ENCODE measurements at places on chromosomes 1 and 21.
A peak's percentile ranks its signal among the peaks of the same experiment; 100 is the strongest.

DNA sequence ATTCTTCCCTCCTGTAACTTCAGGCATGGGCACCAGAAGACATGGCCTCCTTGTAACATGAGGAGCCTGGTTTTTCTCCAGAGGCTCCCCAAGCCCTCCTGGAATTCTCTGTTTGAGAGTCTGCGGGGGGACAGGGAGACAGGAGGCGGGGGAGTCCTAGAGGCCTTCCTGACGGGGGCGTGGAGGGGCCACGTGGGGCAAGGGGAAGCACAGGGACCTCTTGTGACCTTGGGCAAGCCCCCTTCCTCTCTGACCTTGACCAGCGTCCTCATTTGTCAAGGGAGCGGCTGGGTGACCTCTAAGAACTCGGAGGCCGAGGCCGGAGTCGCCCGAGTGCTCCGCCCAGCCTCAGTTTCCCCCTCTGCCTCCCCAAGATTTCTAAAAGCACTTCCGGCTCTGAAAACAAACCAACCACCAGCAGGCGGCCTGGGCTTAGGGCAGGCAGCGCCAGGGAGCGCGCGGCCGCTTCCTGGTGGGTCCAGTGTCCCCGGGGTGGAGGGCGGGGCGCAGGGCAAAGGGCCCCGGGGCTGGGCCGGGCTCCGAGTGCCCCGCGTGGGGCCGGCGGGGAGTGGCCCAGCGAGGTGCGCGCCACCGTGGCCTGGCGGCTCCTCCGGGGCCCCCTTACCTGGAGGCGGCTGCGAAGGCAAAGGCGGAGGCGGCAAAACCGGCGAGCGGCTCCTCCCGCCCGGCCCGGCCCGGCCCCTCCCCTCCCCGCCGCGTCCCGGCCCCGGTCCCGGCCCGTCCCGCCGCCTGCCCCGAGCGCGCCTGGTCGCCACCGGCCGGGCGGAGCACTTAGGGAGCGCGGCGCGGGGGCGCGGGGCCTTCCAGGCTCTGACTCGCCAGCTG is at the start of gene TMCO4:
TMCO4 (minus strand) TSS at position 687 of the 846 bp plus-strand sequence. CDS start 19,158 bp downstream, outside the sequence.
- DNase-seq, result peak; percentile 29

- peak; percentile 86 for DNase-seq
Measured at GRCh38 chr1:216528816-216529215, 105.6 kb upstream of the USH2A start.

- no peak for DNase-seq
Measured at GRCh38 chr1:203264052-203264501, 34.6 kb upstream of the CHIT1 start.

DNA sequence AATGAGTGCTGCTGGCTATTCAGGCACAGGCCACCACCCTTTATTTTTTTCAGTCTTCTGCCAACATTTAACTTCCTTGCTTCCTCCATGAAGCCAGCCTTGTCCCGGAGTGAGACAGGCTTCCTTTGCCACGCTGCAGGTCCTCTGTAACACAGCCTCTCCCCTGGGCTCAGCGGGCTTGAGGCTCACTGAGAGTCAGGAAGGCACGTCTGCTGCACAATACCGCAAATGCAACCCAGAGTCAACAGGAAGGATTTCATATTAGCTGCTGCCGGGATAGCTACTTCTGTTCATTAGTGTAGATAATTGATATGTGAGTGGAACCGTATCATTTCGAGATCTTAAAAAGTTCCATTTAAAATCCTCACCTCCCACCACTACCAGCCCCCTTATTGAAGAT is 22.5 kb downstream of the MYOG start:
- no peak for DNase-seq

DNA sequence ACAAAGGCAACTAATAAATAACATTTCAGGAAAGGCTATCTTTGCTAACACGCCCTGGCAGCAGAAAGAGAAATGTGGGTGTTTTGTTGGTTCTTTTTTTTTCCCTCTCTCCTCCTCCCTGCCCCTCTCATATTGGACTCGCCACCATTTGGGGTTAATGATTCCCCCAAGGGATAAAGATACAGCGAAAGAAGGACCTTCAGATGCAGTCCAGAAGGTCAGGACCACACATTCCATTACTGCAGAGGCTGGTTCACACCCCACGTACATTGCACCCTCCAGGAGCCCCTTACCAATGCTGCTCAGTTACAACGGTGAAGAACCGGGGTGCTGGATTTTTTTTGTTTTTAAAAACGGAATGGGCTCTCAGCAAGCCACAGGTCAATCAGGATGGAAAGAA is 156.9 kb upstream of the TIAM1 start:
- DNase-seq, result no peak

GRCh38 chr1:14100444-14100843 is 400.5 kb downstream of the PRDM2 start:
- no peak for DNase-seq

DNA sequence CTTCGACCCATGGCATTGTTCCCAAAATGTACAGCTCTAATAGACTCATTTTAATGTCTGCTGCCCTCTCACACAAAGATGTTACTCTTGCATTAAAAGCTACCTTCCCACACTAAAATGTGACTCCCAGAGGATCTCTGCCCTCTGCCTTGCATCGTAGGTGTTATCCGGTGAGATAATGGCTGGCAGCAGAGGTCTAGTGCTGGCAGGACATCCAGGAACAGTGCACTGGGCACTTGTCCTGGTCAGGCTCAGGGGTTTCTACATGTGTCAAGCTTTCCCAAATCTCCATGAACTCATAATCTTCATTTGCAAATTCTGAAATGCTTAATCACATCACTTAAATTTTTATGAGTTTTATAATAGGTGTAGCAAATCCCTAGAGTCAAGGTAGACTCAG is 310.6 kb downstream of the LRRIQ3 start:
- no peak for DNase-seq

DNA sequence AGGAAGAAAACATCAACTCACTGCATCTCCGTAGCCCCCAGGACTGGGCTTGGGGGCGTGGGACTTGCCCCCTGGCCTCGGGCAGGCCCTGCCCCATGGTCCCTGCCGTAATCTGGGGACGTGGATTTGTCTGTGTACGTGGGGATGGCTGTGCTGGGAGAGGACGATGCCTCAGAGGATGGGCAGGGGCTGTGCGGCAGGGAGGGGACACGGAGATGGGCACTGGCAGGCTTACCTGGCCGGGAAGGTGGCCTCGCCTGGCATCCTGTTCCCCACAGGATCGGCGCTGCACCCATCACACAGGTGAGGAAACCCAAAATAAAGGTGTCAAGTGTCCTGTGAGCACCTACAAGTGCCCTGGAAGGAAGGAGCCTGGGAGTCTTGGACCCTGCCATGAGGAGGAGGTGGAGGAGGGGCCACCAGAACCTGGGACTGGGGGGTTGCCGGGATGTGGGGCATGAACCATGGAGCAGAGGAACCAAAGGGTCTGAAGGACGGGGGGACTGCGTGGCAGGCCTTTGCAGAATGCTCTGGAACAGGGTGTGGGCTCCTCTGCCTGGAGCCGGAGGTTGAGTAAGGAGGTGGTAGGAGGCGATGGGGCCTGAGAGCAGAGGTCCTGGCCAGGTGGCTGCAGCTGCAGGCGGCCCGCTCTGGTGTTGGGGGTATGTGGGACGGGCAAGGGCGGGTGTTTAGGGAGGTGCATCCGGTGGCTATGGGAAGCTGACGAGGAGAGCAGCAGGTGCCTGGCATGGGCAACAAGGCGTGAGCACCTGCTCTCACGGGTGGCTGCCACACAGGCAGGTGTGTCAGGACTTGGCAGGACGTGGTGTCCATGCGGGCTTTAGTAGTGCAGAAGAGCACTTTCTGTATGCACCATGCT is 27.8 kb upstream of the LRRC3 start:
- peak; percentile 80 for DNase-seq

- no peak for DNase-seq
Measured at GRCh38 chr21:38970765-38971164, 165.0 kb downstream of the ETS2 start.

GRCh38 chr21:46585191-46585953 is 19.5 kb downstream of the S100B start:
- no peak for DNase-seq

DNA sequence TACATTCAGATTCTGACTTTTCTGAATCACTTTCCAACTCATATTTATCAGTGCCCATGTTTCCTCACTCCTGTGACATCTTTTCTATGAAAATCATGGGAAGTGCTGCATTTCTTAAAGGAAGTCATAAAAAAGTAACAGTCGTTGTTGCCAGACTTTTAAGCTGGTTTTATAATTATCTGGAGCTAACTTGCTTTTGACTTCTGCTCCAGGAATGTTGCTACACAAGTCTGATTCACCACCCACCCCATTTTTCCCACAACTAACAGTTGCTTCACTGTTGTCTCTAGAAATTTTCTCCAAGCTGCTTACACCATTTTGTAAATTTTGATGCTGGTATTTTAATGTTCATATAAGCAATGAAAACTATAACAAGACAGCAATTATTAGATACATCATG is 12.2 kb downstream of the FCRLB start:
- no peak for DNase-seq

GRCh38 chr21:32726839-32727686 is 750 bp downstream of the SYNJ1 start:
- DNase-seq, result no peak

DNA sequence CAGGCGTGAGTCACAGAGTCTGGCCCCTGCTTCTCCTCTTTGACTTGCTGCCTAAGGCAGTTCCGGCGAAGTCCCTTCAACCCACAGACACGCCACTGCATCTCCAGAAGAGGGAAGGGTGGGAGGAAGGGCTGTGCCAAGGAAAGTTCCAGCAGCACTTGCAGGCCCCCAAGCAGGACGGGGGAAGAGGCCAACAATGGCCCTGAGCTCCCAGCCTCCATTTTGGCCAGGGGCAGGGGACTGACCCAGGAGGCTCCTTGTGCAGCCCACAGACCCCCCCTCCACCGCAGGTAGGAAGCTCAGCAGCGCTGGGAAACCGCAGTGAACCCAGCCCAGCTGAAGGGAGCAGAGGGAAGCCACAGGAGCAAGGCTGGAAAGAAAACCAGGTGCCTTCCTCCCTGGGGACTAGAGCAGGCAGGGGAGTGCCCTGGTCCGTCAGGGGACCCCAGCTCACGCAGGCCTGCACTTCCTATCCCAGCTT is 35.4 kb downstream of the ACOT7 start:
- no peak for DNase-seq

DNA sequence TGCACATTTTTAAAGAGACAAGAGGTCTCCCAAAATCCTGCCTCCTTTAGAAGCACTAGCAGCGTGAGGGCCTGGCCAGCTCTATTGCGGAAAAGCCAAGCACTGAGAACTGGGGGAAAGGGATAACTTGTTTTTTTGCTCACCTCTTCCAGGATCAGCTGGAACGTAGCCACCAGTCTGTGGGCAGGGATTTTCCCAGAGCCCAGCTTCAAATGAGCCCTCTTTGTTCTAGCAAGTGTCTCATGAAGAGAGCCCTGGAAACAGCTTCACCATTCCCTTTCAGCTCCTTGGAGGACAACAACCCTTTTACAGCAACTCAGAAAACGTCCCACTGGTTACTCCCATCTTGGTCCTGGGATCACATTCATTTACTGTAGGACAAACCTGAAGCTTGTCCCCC is 195.4 kb downstream of the LMX1A start:
- DNase-seq, result no peak

DNA sequence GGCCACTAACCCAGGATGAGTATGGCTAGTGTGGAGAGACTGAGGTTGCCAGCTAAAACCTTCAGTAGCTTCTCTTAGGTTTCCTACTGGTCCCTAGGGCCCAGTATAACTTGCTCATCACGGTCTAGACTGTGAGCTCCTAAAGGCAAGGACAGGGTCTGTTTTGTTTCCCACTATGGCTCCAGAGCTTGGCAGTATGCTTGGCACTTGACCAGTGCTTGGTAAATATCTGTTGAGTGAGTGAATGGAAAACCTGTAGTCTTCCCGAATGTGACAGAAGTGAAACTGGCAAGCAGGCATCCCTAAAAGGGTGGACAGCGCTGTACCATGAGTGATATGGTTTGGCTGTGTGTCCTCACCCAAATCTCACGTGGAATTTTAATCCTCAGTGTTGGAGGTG is 13.1 kb upstream of the PARS2 start:
- DNase-seq, result no peak

DNA sequence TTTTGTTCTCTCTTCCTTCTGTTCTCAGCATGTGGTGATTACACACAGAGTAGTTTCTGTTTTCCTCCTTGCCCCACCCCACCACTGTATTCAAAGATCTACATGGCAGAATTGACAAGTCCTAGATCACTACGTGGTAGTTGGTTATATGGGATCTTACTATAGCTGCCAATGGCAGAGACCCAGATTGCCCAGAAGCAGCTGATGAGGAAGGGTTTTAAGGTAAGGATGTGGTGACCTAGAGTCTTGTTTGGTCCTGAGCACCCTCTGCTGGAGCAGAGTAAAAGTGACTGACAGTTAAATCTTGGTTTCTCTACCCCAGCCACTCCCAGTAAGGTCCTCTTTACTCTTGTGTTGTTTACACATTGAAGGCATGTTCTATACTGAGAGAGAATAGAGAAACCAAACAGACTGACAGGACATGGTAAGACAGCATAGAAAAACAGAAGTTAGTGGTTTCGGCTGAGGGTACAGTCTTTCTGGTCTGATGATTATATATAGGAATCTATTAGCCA is 22.8 kb upstream of the STRIP1 start:
- no peak for DNase-seq

GRCh38 chr1:94039871-94040569 is 80.9 kb downstream of the ABCA4 start:
- no peak for DNase-seq

GRCh38 chr21:39073063-39073462 is 110.2 kb downstream of the PSMG1 start:
- no peak for DNase-seq

DNA sequence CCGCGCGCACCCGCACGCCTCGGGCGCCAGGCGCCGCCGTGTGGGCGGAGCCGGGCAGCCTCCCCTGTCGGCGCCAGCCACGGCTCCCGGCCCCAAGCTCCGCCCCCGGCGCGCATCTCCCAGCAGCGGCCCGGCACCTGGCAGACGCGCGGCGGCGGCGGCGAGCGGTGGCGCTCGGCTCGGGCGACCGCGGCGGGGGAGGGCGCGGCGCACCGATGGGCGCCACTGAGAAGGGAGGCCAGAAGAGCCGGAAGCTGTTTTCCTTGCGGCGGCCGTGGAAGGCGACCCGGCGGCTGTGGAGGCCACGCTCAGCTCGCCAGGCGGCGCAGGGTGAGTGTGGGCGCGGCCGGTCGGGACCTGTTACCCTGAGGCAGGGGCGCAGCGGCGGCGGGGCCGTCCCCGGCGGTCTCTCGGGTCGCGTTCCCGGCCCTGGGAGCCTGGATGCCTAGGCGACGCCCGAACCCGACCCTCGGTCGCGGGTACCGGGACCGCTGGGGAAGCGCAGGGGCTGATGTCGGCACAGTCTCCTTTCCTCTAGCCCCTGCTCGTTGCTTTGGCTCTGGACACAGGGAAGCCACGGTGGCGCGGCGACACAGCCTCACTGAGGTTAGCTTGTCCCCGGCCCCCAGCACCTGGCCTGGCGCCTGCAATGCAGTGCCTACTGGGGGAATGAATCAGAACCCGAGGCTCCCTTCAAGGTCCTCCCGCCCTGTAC is 54.9 kb upstream of the DNAJC6 start:
- peak; percentile 78 for DNase-seq

DNA sequence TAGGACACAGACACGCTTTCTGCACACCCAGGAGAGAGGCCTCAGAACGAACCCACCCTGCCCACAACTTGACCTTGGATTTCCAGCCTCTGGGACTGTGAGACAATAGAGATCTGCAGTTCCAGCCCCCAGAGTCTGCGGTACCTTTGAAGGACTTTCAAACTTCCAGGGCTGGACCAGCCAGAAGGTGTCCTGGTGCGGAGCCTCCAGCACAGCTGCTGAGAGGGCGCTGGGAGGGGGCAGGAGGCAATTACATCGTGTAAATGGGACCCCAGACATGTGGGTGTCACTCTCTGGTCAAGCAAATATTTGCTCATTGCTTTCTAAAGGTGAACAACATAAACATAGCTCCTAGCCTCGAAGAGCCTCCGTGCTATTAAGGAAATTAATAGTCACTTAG is 58.7 kb upstream of the ACTRT2 start:
- no peak for DNase-seq

GRCh38 chr1:94514095-94514727 is 27.3 kb downstream of the F3 start:
- DNase-seq, result peak; percentile 23
